ENCODE measurements at places on chromosomes 7 and 10.

- no peak for DNase-seq
Measured at GRCh38 chr10:43852149-43852548, 203.5 kb upstream of the ZNF32 start.

DNA sequence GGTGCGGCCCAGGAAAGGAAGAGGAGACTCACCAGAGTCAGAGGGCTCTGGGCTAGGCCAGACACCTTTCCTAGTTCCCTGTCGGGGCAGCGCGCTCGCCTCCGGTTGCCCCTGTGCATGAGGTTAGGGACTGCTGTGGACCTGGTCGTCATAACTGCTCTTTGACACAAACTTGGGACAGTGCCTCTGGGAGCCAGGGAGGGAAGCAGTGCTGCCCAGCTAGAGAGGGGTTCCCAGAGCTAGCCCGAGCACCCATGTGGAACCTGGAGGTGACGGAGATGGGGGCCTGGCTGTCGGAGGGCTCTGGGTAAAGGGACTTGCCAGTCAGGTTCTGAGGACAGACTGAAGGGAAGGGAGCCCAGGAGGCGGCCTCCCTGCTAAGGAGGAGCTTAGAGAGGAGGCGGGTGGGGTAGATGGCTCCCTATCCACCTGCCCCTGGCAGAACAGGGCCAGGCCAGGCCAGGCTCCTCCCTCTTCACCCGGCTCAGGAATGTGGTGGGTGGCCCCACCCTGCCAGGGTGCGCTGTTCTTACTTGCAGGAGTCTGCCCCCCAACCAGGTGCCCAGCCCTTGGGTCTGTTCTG, 29.7 kb downstream of the AGAP3 start:
- DNase-seq, result no peak

DNA sequence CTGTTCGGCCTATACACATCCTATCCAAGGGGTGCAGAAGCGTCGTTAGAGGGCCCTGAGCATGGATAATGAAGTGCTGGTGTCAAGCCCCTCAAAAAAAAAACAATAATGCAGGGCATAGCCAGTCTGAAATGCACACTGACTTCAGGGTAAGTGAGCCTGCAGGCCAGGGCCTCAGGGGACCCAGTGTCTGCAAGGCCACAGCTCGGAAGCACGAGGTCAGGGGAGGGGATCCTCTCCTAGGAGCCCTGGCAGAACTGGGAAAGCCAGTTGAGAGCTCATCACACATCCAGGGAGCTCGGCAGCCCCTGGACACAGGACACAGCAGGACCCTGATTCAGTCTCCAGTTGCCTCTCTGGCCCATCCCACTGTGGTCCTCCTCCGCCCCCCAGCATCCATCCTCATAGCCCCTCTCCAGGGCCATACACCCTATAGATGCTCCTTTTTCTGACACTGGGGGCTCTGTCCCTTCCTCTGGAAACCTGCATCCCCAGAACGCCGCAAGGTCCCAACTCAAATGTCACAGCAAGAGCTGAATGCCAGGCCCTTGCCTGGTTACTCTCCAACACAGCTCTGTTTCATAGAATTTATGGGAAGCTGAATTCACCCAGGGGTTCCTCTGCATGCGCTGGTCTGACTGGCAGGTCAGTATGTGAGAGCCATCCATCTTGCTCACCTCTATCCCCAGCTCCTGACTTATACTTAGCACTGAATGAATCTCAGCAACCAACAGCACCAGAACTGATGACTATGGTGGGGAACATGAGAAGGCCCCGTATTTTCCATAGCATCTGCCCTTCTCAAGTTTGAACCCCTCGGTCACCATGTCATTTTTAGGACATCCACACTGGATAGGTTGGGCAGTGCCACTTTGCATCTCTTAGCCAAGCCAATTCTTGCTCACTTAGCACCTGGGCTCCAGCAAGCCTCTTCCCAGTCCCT, 717.0 kb upstream of the IGFBP3 start:
- no peak for DNase-seq

DNA sequence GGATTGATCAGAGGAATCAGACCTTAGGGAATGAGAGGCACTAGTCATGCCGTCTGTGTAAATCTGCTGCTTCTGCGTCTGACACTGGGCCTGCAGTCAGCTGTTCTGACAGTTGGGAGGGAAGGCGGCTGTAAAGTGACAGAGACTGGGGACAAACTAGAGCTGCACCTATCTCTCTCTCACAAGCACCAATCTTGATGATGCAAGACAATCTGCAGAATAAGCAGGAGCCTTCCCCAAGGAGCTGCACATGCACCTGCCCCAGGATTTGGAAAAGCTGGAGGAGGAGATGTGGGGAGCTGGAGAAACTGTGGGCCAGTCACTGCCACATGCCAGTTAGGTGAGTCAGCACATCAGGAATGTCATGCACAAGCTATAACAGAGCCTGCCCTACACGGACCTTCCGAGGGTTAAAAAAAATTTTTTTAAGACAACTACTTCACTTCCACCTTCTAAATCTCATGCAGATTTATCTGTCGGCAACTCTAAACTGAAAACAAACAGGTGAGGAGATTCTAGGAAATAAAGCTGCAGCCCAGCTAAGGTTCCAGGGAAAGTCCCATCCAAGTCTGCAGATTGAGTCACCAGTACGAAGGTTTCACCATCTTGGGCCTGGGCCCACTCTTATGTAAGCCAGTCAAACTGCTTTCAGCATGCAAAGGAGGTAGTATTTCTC, 39.2 kb downstream of the ENO4 start:
- DNase-seq, result no peak
